Testis (tissue), 5 donors: ENCODE measurements at places on chromosomes 3 and 15.

DNA sequence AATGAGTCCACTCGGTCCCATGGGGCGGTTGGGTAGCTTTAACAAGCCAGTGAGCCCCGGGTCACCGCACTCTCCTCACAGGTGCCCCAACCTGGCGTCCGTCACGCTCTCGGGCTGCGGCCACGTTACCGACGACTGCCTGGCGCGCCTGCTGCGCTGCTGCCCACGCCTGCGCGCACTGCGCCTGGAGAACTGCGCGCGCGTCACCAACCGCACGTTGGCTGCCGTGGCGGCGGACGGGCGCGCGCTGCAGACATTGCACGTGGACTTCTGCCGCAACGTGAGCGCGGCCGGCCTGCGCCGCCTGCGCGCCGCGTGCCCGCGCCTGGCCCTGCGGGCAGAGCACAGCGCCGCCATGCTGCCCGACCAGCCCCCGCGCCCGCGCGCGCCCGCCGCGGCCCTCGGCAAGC is 3.4 kb downstream of the FBXL22 start:
- no peaks in the 10 kb centered on the region for H3K36me3 ChIP-seq
- peaks cover 38% of the 10 kb centered on the region for H3K4me1 ChIP-seq
- peak overlapping the region; percentile 53 for H3K27ac ChIP-seq

GRCh38 chr3:148173851-148174250 is 523.9 kb upstream of the AGTR1 start:
- no peak overlapping the region for H3K27ac ChIP-seq
- H3K4me1 ChIP-seq = no peaks in the 10 kb centered on the region
- no peak for DNase-seq
- H3K36me3 ChIP-seq = no peaks in the 10 kb centered on the region

- no peaks in the 10 kb centered on the region for H3K36me3 ChIP-seq
- no peaks in the 10 kb centered on the region for H3K27me3 ChIP-seq
- H3K4me1 ChIP-seq = no peaks in the 10 kb centered on the region
- no peak overlapping the region for H3K27ac ChIP-seq
Measured at GRCh38 chr3:102156426-102156825, 278.4 kb upstream of the ZPLD1 start.

GRCh38 chr3:57939775-57940174 is 68.4 kb upstream of the FLNB start:
- no peak overlapping the region for H3K4me3 ChIP-seq
- DNase-seq = no peak
- no peaks in the 10 kb centered on the region for H3K36me3 ChIP-seq
- H3K27ac ChIP-seq = no peak overlapping the region
- H3K4me1 ChIP-seq = peaks cover 17% of the 10 kb centered on the region

DNA sequence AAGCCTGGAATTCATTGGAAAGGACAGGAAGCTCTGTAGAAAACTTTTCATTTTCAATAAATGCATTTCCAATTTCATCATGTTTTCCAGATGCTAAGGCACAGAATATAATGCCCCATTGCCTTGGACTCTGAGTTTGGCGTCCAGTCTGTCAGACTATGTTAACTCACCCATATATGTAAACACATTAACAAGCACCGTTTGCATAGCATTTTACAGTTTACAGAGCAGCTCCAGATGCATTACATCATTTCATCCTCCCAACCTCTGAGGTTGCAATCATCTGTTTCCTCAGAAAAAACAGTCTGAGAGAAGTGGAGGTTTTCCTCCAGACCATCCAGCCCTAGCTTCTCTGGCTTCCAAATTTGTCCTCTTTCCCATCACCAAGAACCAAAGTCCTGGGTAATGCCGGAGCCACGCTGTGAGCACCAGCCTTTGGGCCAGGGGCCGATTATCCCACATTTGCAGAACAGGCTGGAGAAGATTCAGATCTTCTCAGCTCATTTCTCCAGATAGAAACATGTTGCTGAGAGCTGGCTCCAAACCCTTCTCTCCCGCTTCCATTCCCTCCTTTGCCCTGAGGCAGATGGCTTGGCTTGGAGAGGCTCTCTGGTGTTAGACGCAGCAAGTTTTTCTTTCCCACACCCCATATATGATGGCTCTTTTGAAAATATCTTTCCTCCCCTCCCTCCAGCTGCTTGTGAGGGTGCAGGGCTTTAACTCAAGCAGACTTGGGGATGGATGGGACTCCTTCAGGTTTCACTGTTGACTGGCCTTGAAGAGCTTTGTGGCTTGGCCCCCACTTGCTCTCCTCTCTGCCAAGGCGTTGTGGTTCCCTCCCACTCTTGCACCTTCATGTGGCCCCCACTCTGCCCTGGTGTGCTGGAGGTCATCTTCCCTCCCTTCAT is 26.0 kb downstream of the CYP19A1 start:
- no peak overlapping the region for H3K27ac ChIP-seq
- H3K36me3 ChIP-seq = no peaks in the 10 kb centered on the region
- no peak for DNase-seq
- H3K4me1 ChIP-seq = peaks cover 5% of the 10 kb centered on the region
- H3K27me3 ChIP-seq = no peaks in the 10 kb centered on the region

- no peaks in the 10 kb centered on the region for H3K4me1 ChIP-seq
- DNase-seq = no peak
- H3K27me3 ChIP-seq = no peaks in the 10 kb centered on the region
- H3K4me3 ChIP-seq = no peak overlapping the region
- H3K27ac ChIP-seq = no peak overlapping the region
Measured at GRCh38 chr15:65408324-65409035, 14.3 kb downstream of the IGDCC4 start.

DNA sequence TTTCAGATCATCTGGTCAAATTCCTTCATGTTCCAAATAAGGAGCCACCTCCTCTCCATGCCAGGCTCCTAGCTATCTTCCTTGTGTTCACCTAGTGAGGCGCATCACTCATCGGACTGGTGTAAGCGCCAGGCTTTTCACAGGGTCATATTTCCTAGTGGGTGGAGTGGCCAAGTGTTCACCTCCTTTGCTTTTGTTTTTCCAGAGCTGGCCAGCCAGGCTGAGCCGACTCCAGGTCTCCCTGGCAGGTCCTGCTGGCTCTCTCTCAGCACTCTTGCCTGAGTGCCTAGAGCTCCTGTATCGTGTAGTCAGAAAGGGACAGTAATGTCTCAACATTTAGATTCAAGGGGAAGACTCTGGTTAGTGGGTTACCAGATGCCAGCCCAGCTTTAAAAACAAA is 31.0 kb downstream of the HEG1 start:
- H3K4me3 ChIP-seq = no peak overlapping the region
- H3K27ac ChIP-seq = no peak overlapping the region
- no peak for DNase-seq
- peaks cover 14% of the 10 kb centered on the region for H3K4me1 ChIP-seq
- no peaks in the 10 kb centered on the region for H3K36me3 ChIP-seq
- H3K27me3 ChIP-seq = no peaks in the 10 kb centered on the region

- no peaks in the 10 kb centered on the region for H3K36me3 ChIP-seq
- no peaks in the 10 kb centered on the region for H3K4me1 ChIP-seq
- no peaks in the 10 kb centered on the region for H3K27me3 ChIP-seq
- peak overlapping the region; percentile 1 for H3K4me3 ChIP-seq
- DNase-seq = peak; percentile 30
Measured at GRCh38 chr3:107421170-107421792, 44.0 kb downstream of the CCDC54 start.

DNA sequence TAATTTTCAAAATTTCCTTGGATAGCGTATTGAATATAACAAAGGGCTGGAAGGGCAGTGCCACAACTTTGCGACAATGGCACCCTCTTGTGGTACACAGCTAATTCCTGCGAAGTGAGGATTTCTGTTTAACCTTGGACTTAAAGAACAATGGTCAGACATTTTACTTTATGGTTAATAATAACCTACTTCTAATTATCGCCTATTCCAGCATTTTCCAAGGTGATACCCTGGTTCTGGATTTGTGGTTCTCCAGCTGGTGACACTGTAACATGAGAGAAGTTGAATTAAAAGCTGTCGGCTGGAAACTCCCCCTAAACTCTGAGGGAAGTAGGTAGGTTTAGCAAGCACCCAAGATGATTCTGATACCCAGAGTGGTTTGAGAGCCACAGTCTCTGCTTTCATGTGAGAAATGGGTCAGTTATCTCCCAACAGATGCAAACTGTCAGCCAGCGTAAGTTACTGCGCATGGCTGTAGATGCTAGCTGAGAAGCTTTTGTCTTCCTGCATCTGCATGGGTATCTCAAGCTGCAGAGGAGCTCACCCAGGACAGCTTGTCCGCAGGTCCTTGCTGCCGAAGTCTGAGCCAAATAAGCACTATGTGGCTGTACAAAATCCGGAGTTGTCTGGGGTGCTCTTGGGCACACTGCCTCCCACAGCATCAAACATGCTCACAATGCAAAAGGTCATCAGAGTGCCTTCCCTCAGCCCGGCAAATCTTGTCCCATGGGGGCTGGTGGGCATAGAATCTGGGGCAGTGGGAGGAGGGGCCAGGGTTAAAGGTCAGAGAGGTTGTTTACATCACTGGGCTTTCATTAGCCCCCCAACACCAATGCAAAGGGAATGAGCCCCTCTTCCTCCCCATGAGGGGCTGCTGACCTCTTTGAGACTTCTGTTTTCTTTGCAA is 6.6 kb upstream of the CHSY1 start:
- no peaks in the 10 kb centered on the region for H3K36me3 ChIP-seq
- H3K4me3 ChIP-seq = no peak overlapping the region
- H3K4me1 ChIP-seq = peaks cover 19% of the 10 kb centered on the region
- H3K27ac ChIP-seq = no peak overlapping the region

GRCh38 chr3:127136024-127136600 is 56.8 kb upstream of the PRR23E start:
- no peaks in the 10 kb centered on the region for H3K27me3 ChIP-seq
- H3K4me3 ChIP-seq = peak overlapping the region; percentile 26
- H3K27ac ChIP-seq = peak overlapping the region; percentile 37
- no peaks in the 10 kb centered on the region for H3K36me3 ChIP-seq
- H3K4me1 ChIP-seq = peaks cover 43% of the 10 kb centered on the region
- no peak for DNase-seq

DNA sequence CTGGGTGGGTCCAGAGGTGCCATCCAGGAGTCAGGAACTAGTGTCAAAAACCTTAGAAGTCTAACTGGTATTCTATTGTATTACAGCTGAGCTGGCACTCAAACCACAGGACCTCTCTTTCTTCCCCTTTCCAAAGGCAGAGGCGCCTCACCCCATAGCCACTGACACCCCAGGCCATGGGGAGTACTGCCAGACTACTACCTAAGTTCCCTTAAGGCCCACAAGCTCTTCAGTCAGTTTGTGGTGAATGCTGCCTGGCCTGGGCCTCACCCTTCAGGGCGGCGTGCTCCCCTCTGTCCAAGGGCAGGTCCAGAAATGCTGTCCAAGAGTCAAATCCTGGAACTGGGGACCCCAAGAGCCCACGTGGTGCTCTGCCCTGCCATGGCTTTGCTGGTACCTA is 43.0 kb upstream of the FGF7 start:
- H3K27me3 ChIP-seq = no peaks in the 10 kb centered on the region
- no peak overlapping the region for H3K27ac ChIP-seq
- no peaks in the 10 kb centered on the region for H3K4me1 ChIP-seq
- no peaks in the 10 kb centered on the region for H3K36me3 ChIP-seq
- DNase-seq = no peak

GRCh38 chr3:29453284-29454001 is 172.6 kb downstream of the RBMS3 start:
- no peaks in the 10 kb centered on the region for H3K36me3 ChIP-seq
- H3K4me3 ChIP-seq = no peak overlapping the region
- no peak overlapping the region for H3K27ac ChIP-seq
- no peak for DNase-seq
- H3K4me1 ChIP-seq = peaks cover 3% of the 10 kb centered on the region

GRCh38 chr3:172106037-172106954 is 66.9 kb downstream of the FNDC3B start:
- DNase-seq = no peak
- H3K4me3 ChIP-seq = no peak overlapping the region
- H3K4me1 ChIP-seq = peaks cover 13% of the 10 kb centered on the region
- H3K36me3 ChIP-seq = no peaks in the 10 kb centered on the region
- H3K27me3 ChIP-seq = no peaks in the 10 kb centered on the region

GRCh38 chr3:18379647-18380046 is 45.5 kb downstream of the SATB1 start:
- DNase-seq = no peak
- no peak overlapping the region for H3K4me3 ChIP-seq
- H3K36me3 ChIP-seq = no peaks in the 10 kb centered on the region
- H3K4me1 ChIP-seq = no peaks in the 10 kb centered on the region

- H3K4me1 ChIP-seq = no peaks in the 10 kb centered on the region
- H3K4me3 ChIP-seq = no peak overlapping the region
- H3K27me3 ChIP-seq = no peaks in the 10 kb centered on the region
Measured at GRCh38 chr15:94164202-94164807, 67.1 kb upstream of the MCTP2 start.

DNA sequence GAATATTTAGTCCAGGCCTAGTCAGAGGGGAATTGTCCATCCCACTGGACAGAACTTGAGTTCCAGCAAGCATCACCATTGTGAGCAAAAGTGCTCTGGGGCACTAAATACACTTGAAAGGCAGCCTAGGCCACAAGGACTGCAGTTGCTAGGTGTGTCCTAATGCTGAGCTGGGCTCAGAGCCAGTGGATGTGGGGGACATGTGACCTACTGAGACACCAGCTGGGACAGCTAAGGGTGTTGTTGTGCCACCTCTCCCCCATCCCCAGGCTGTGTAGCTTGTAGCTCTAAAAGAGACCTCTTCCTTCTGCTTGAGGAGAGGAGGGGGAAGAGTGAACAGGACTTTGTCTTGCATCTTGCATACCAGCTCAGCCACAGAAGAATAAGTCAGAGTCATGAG is 120.9 kb downstream of the DTWD1 start:
- no peak for DNase-seq
- H3K36me3 ChIP-seq = no peaks in the 10 kb centered on the region
- H3K4me1 ChIP-seq = no peaks in the 10 kb centered on the region
- H3K27ac ChIP-seq = no peak overlapping the region
- H3K27me3 ChIP-seq = no peaks in the 10 kb centered on the region

DNA sequence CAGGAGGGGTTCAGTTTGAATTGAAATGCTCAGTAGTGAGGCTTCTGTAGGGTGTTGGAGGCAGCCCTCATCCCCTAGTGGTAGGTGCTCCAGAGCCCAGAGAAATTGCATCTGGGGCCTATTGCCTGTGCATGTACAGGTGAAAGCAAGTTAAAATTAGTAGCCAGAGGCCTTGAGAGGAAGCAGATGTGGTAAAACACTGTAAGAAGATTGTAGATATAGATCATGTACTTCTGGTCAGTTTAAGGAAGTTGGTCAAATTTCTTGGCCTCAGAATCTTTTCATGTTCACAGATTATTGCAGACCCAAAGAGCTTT is 34.6 kb downstream of the IGSF10 start:
- no peak for DNase-seq
- no peaks in the 10 kb centered on the region for H3K36me3 ChIP-seq
- no peak overlapping the region for H3K27ac ChIP-seq
- H3K4me3 ChIP-seq = no peak overlapping the region
- H3K27me3 ChIP-seq = no peaks in the 10 kb centered on the region

- no peak for DNase-seq
- no peak overlapping the region for H3K4me3 ChIP-seq
- no peak overlapping the region for H3K27ac ChIP-seq
- no peaks in the 10 kb centered on the region for H3K36me3 ChIP-seq
Measured at GRCh38 chr3:141981084-141981483, 104.6 kb downstream of the ATP1B3 start.

GRCh38 chr15:95298729-95299128 is 1031.8 kb upstream of the NR2F2 start:
- DNase-seq = no peak
- no peak overlapping the region for H3K27ac ChIP-seq
- no peaks in the 10 kb centered on the region for H3K36me3 ChIP-seq
- no peak overlapping the region for H3K4me3 ChIP-seq
- peaks cover 13% of the 10 kb centered on the region for H3K4me1 ChIP-seq
